SK-N-SH (cell line): ENCODE measurements at places on chromosomes 12 and 14.
A peak's percentile ranks its signal among the peaks of the same experiment; 100 is the strongest.

GRCh38 chr12:109459247-109459646, 17.9 kb downstream of the KCTD10 start:
- no peak overlapping the region for H3K4me3 ChIP-seq
- DNase-seq, result no peak
- H3K27ac ChIP-seq, result peak overlapping the region; percentile 42

- no peak for DNase-seq
- no peaks in the 10 kb centered on the region for H3K4me1 ChIP-seq
- H3K27ac ChIP-seq, result peak overlapping the region; percentile 31; the same call in 1 of the 2 replicates
- peaks cover 92% of the 10 kb centered on the region for H3K36me3 ChIP-seq
- H3K4me3 ChIP-seq, result no peak overlapping the region
These were observed 20.7 kb downstream of the MDM2 start for GRCh38 chr12:68828672-68829068.

GRCh38 chr12:2673966-2674810, 120.6 kb upstream of the FKBP4 start:
- H3K4me1 ChIP-seq, result no peaks in the 10 kb centered on the region
- no peaks in the 10 kb centered on the region; the same call in 1 of the 2 replicates for H3K36me3 ChIP-seq
- no peak for DNase-seq
- no peak overlapping the region for H3K27ac ChIP-seq
- H3K4me3 ChIP-seq, result no peak overlapping the region
- no peaks in the 10 kb centered on the region; the same call in 1 of the 2 replicates for H3K27me3 ChIP-seq

DNA sequence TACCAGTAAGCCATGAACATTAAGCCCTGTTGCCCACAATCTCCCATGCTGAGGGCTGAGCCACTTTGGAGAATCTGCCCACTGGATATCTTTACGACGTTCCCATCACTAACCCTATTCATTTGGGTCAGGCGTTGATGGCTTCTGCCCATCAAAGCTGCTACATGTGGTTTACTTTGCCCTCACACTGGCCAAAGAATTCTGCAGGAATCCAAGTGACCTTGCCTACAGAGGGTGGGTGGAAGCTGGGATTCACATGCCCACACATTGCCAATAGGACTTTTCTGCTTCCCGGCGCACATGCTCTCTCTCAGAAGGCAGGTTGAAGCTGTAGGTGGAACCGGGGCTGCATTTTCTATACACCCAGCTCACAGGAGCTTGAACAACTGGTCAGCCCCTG, 28.3 kb downstream of the OAS2 start:
- DNase-seq, result no peak
- no peak overlapping the region for H3K27ac ChIP-seq
- H3K36me3 ChIP-seq, result no peaks in the 10 kb centered on the region
- no peak overlapping the region for H3K4me3 ChIP-seq

DNA sequence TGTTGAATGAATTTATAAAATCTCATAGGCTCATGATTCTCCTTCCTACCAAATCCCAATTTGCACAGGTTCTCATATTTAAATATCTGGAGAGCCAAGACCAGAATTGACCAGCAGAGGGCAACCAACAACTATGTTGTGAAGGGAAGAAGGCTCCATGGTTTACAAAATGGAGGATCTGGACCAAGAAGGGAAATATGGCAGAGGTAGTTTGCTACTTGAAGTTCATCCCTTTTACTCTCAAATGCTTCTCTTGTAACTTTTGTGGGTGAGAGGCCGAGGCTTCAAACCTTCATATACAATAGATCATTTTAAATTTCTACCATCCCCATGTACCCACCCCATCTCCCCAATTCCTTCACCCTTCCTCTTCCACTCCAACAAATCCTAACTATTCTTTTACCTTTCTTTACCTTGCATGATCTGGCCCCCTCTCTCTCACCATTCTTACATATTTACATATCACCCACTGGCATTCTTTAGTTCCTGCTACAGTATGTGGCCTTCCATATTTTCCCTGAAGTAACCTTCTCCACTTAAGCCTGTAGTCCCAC, 3.8 kb upstream of the SMARCC2 start:
- H3K4me1 ChIP-seq, result peaks cover 2% of the 10 kb centered on the region; the same call in 1 of the 2 replicates
- no peaks in the 10 kb centered on the region for H3K36me3 ChIP-seq
- H3K4me3 ChIP-seq, result peak overlapping the region; percentile 23; the same call in 1 of the 2 replicates
- peak overlapping the region; percentile 17; the same call in 1 of the 2 replicates for H3K27ac ChIP-seq
- peak; percentile 73 for DNase-seq
- no peaks in the 10 kb centered on the region for H3K27me3 ChIP-seq

GRCh38 chr12:112170376-112170775, 45.0 kb downstream of the TRAFD1 start:
- H3K4me3 ChIP-seq, result no peak overlapping the region
- DNase-seq, result peak; percentile 58
- H3K27me3 ChIP-seq, result no peaks in the 10 kb centered on the region
- H3K27ac ChIP-seq, result no peak overlapping the region
- H3K4me1 ChIP-seq, result no peaks in the 10 kb centered on the region

DNA sequence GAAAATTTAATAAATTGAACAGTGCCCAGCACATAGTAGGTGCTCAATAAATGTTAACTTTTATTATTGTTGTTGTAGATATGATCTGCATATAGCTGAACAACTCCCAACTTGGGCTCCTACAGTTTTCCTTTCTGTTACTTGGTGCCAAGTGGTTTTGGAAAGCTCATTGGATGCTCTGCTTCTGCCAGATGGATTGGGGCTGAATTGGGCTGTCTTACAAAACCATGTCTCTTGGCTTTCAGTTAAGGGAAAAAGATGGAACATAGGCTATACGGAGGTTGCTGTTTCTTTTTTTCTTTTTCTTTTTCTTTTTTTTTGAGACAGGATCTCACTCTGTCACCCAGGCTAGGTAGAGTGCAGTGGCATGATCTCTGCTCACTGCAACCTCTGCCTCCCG, 140.7 kb upstream of the PWP1 start:
- DNase-seq, result no peak
- no peaks in the 10 kb centered on the region for H3K4me1 ChIP-seq
- H3K36me3 ChIP-seq, result no peaks in the 10 kb centered on the region
- H3K4me3 ChIP-seq, result no peak overlapping the region

GRCh38 chr14:23486036-23486435, 16.5 kb downstream of the NGDN start:
- H3K36me3 ChIP-seq, result peaks cover 33% of the 10 kb centered on the region
- no peak overlapping the region for H3K4me3 ChIP-seq

DNA sequence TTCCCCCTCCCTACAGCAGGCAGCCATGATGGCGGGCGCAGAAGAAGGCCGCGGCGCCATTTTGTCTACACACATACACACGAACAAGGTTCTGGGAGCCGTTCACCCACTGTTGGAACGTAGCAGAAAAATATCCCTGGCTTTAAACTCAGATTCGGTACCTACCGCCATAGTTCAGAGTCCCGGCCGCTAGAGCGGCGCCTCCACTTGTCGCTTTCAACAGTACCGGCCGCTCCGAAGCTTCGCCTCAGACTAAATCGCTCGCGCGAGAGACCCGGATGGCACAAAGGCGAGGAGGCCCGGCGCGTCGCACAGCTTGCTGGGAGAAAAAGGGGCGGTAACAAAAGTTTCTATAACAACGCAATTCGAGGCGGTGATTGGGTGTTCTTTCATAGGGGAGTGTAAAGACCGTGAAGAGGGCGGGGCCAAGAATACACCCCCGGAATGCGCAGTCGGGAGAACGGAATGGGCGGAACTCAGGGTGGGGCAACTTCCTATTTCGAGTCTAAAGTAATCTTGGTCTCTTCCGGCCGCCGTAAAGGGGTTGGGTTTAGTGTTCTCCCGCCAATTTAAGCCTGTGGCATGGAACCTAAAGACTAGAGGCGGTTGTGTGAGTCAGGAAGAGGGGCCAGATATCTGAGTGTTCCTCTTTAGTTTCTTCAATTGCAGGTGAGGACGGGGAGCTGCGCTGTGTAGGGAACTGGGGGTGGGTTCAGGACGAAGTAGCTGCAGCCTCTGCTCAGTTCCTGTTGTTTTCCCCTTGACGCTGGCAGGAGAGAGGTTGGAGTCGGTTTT, at the start of the genes KNTC1 and RSRC2:
Gene KNTC1 (plus strand): TSS at position 567 of the 795 bp plus-strand sequence. CDS start 2,815 bp downstream, outside the sequence.
Gene RSRC2 (minus strand): TSS at position 254 of the 795 bp plus-strand sequence. CDS start 83 bp downstream, at position 171.
- peak within 1 kb of the TSS; percentile 100 for H3K4me3 ChIP-seq
- H3K36me3 ChIP-seq, result peaks cover 39% of the 10 kb centered on the region
- peak within 1 kb of the TSS; percentile 99 for H3K27ac ChIP-seq
- peak; percentile 91 for DNase-seq

DNA sequence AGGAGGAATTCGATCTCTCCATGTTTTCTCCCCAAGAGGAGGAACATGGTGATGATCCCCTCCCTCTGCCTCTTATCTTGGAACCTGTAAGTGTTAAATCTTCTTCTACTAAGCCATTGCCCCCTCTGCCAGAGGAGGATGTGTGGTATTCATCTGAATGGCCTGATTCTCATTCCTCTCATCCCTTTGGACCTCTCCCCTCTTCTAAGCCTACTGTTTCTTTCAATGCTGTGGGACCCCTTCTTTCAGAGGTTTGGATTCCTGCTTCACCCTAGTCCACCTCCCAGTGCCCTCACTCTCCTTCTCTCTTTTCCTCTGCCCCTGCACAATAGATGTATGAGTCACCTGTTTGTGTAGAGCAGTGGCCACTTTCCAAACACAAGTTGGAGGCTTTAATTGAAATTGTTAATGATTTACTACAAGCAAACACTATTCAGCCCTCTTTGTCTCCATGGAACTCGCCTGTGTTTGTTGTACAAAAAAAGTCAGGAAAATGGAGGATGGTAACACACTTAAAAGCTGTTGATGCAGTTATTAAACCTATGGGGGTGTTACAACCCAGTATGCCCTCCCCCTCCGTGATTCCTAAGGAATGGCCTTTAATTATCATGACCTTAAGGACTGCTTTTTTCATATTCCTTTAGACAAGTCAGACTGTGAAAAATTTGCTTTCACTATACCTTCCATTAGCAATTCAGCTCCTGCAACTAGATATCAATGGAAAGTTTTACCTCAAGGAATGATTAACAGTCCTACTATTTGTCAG, 192.1 kb upstream of the ALG10B start:
- H3K27me3 ChIP-seq, result no peaks in the 10 kb centered on the region; the same call in 1 of the 2 replicates
- H3K27ac ChIP-seq, result no peak overlapping the region
- H3K36me3 ChIP-seq, result no peaks in the 10 kb centered on the region
- no peaks in the 10 kb centered on the region for H3K4me1 ChIP-seq
- DNase-seq, result no peak

DNA sequence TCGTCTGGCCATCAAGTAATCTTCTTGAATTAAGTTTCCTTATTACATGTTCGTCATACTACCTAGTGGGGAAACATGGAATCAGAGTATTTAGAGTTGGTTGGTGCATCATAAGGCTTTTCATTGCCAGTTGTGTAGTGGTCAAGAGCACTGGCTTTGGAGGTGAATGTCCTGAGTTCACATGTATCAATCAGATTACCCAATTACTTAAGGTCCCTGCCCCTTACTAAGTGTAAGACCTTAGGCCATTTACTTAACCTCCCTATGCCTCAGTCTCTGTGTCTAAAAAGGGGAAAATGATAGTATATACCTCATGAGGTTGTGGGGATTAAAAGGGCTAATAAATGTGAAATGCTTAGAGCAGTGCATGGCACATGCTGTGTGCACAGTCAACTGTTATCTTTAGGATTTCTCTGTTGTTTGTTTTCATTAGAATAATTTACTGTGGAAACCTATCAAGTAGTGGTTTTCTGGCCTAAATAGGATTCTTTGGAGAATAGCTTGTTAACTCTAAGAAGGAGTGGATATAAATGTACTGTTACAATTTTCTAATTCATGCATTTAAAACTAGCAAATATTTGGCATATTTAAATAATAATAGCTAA, 27.0 kb downstream of the MSRB3 start:
- H3K36me3 ChIP-seq, result no peaks in the 10 kb centered on the region
- DNase-seq, result no peak
- peaks cover 11% of the 10 kb centered on the region for H3K4me1 ChIP-seq
- H3K4me3 ChIP-seq, result no peak overlapping the region

- no peak for DNase-seq
- peak overlapping the region; percentile 60 for H3K27ac ChIP-seq
- no peak overlapping the region for H3K4me3 ChIP-seq
- no peaks in the 10 kb centered on the region for H3K36me3 ChIP-seq
- H3K27me3 ChIP-seq, result no peaks in the 10 kb centered on the region
These were observed 357.3 kb upstream of the RGS6 start for GRCh38 chr14:71574976-71575375.

DNA sequence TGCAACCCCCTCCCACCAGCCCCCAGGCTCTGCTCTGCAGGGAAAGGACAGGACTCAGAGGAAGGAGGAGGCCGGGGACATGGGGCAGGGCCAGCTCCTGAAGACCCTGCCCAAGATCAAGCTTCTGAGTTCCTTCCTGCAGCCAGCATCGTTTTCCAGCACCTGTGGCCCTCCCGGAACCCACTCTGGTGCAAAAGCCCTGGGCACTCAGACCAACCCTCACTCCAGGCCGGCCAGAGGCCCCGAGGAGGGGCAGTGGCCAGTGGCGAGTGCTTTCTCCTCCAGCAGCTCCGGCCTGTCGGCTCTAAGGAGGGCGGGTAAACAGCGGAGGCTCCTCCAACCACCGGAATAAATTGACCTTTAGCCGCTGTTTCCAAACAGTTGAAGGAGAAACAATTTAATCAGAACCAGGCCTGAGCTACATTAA, 10.8 kb downstream of the TMEM179 start:
- H3K36me3 ChIP-seq, result no peaks in the 10 kb centered on the region
- peak; percentile 45 for DNase-seq
- H3K27ac ChIP-seq, result no peak overlapping the region
- no peak overlapping the region for H3K4me3 ChIP-seq

- H3K27me3 ChIP-seq, result no peaks in the 10 kb centered on the region
- H3K4me1 ChIP-seq, result no peaks in the 10 kb centered on the region; the same call in 1 of the 2 replicates
- H3K36me3 ChIP-seq, result peaks cover 6% of the 10 kb centered on the region; the same call in 1 of the 2 replicates
- DNase-seq, result no peak
These were observed 16.5 kb downstream of the KLHL28 start for GRCh38 chr14:44945264-44945663.

- H3K27me3 ChIP-seq, result no peaks in the 10 kb centered on the region
- no peak overlapping the region for H3K27ac ChIP-seq
These were observed 426.9 kb upstream of the MIS18BP1 start for GRCh38 chr14:45679853-45680252.

GRCh38 chr14:60196291-60196690, 31.1 kb upstream of the DHRS7 start:
- H3K4me3 ChIP-seq, result no peak overlapping the region
- DNase-seq, result no peak
- no peaks in the 10 kb centered on the region for H3K36me3 ChIP-seq
- no peak overlapping the region for H3K27ac ChIP-seq
- no peaks in the 10 kb centered on the region for H3K4me1 ChIP-seq

GRCh38 chr12:67692966-67693365, 44.4 kb downstream of the DYRK2 start:
- H3K27me3 ChIP-seq, result no peaks in the 10 kb centered on the region
- H3K36me3 ChIP-seq, result no peaks in the 10 kb centered on the region
- no peak overlapping the region for H3K4me3 ChIP-seq

GRCh38 chr12:93080452-93080851, 151.4 kb upstream of the EEA1 start:
- no peaks in the 10 kb centered on the region for H3K36me3 ChIP-seq
- no peak overlapping the region for H3K4me3 ChIP-seq
- H3K27me3 ChIP-seq, result no peaks in the 10 kb centered on the region
- no peaks in the 10 kb centered on the region for H3K4me1 ChIP-seq

DNA sequence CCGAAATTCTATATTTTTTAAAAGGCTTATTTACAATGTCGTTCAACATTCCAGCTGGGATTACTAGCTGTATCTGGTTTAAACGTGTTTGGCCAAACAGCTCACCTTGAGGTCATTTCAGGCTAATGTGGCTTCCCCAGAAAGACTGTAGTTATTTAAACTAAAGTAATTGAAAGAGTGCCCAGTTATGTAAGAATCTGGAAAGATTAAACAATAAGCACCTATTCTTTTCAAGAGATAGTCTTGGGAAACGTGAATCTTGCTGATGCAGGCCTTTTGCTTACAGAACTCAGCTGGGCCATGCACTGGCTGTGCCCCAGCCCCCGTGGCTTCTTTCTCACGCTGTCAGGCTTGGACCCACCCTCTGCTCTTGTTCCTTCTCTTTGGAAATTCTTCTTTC, 24.4 kb downstream of the GLRX5 start:
- H3K4me1 ChIP-seq, result no peaks in the 10 kb centered on the region; the same call in 1 of the 2 replicates
- H3K4me3 ChIP-seq, result no peak overlapping the region
- H3K36me3 ChIP-seq, result no peaks in the 10 kb centered on the region
- no peaks in the 10 kb centered on the region for H3K27me3 ChIP-seq
- no peak overlapping the region for H3K27ac ChIP-seq
- no peak for DNase-seq
